Mesenteric fat pad (tissue), 1 donor: ENCODE measurements at places on chromosomes 6 and 20. TPM values are rescaled to one million over a fixed set of nuclear protein-coding genes. Genes with fewer than 3 reads are reported as not detected.

DNA sequence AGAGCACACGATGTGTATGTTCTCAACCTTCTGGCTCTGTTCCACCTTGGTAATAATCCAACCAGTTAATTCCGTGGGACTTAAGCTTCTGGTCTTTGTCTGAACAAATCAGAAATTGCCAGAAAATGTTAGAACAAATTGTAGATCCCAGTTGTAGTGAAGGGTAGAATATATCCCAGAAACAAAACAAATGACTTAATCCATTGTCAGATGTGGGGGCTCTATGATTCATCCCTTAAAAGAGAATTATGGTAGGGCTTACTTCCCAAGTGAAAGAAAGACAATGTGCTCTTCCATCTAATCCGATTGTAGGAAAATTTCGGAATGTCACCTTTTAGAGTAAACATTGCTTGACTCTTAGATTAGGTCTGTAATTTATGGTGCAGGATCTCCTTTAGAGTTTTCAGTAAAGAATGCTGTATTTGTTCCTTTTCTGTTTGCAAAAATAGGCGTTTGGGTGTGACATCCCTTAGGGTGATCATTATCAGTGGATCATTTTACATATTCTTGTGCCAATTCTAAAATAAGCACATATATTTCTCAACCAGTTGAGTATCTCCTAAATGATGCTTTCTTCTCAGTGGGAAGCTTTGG is 234.5 kb upstream of the ZNF217 start:
- no peak for DNase-seq

GRCh38 chr20:59837623-59838394 is 95.6 kb downstream of the SYCP2 start:
- no peak for DNase-seq

DNA sequence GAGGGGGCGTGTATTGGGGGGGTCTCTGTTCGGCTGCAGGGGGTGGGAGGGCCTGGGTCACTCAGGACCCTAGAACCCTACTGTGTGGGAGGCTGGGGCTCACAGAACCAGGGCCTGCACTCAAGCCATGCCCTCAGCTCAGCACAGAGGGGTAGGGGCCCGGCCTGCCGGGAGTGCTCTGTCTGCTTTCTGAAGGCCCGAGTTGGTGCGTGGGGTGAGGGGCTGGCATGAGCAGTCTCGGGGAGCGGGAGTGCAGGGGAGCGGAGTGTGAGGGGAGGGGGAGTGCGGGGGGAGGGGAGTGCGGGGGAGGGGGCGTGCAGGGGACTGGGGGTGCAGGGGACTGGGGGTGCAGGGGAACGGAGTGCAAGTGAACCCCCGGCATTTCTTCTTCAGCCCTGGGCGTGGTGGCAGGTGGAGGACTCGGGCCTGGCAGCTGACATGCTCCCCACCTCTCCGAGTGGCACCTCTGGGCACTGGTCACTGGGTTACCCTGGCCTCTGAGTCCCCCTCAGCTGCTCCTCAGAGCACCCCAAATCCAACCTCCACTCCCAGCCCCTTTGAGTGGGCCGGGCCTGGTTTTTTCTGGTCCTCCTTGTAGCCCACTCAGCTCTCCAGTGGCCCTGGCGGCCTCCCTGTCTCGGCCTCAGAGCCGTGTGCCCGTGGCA is 1.0 kb downstream of the COL20A1 start:
- DNase-seq = no peak

DNA sequence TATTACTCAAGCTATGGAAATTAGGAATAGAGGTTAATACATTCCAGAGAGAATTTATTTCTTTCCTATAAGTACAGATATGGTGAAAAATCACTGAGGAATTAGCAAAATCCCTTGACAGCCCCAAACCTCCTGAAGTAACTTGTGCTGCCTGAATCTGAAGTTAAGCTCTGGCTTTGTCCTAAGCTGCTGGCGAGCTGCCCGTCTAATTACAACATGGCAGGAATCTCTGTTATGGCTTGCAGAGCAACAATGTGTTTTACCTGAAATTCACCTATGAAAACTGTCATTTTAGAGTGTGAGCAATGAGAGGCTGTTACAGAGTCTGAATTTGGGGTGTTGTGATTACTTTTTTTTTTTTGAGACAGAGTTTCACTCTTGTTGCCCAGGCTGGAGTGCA is 22.5 kb upstream of the IYD start:
- DNase-seq = no peak

DNA sequence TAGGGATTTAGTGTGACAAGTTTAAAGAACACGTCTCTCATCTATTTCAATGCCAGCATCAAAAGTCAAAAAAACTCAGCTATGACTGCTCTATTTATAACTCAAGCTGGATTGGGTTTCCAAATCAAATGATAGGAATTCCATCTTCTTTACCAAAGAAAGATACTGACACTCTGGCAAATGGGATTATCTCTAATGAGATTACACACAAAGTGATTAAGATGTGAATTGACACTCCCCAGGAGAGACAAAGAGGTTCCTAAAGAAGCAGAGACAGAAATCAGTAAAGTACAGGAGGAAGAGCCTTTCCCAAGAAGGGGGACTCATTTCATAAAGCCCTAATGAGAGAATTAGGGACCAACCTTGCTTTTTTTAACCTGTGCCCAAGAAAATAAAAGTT is 92.1 kb downstream of the ID4 start:
- DNase-seq = no peak

- no peak for DNase-seq
Observed at GRCh38 chr6:160500639-160501038, 152.5 kb downstream of the SLC22A3 start.

KCNS1 gene
- total RNA-seq = not detected

AKAP12 gene
- total RNA-seq = 223 TPM
